ENCODE measurements at places on chromosomes 1 and 21.

- DNase-seq, result peak; percentile 2
Observed at GRCh38 chr1:241356519-241357365, at the start of gene RGS7. Gene RGS7, minus strand, starts transcription at chr1:241357205.

DNA sequence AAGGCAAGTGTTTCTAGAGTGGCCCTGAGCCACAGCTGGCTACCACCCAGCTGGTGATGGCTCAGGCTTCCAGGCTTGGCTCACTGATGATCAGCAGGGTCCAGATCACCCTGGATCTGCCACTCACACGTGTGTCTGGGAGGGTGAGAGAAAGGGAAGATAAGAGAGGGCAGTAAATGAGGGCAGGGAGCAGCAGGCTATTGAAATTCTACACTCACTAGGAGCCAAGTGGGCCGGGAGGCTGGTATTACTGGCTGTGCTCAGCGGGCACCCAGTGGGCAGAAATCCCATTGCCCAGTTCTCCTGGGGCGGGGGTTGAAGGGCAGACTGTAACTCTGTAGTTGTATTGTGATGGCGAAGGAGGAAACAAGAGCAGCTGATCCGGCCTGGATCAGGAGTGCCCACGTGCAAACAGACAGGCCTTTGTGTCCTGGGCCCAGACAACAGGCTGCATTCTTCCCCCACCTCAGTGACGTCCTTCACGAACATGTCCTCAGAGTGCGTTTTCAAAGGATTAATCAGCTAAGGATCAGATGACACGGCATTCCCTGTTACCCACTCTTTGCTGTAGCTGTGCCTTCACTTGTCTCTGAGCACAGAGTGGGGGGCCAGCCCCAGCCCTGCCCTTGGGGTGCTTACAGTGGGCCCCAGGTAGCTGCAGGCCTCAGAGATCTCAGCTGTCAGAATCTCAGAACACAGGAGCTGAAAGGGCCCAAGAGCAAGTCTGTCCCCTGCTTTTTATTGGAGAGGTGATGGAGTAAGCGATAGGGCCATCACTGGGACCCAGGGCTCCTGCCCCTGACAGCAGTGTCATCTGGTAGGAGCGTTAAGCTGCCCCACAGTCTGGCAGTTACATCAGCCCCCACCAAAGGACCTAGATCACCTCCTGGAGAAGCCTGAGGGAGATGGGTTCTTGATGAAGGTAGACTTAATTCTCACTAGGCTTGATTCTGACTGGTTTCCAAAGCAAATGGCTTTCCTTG lies 60.5 kb downstream of the ATP1A1 start:
- no peak for DNase-seq

DNA sequence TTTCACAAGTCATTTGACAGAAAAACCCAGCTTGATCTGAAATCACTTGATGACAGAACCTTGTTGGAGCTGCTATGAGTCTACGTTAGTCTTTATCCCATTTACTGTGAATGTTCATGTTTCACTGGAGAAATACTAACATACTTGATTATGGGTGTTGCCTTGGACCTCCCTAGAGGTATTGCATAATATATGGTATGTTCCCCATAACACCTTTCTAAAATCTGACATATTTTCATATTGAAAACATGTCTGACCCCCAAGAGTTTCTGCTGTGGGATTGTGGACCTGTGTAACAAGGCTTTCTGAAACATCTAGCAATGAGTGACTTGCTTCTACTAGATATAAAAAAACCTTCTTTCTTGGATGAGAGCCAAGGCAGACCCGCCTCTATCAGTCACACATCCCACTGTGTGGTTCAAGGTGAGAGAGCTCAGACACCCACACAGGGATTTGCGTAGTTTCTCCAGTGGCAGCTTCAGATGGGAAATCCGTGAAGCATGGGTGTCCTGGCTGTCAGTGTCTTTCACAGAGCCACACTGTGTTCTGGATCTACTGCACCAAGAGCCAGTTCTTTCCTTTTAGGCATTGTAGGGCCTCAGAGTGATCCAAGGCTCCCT lies 4.6 kb downstream of the NENF start:
- no peak for DNase-seq

GRCh38 chr1:24724345-24725208 lies 20.7 kb upstream of the CLIC4 start:
- DNase-seq, result no peak

DNA sequence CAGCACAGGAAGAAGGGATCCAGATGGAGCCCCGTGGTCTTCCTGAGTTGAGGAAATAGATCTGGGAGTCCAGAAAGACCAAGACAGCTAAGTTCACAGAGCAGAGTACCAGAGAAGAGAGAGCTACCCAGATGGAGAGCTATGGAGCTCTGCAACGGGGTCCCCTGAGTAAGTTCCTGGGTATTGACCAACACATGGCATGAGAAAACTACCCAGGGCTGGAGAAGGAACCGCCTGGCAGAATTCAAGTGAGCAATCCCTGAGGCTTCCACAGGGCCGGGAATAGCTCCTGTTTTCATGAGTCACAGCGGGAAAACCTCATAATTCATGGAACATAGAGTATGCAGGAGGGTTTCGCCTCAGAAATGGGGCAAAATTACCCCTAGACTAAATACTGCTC lies 19.7 kb downstream of the STPG1 start:
- DNase-seq, result no peak

- DNase-seq, result no peak
Observed at GRCh38 chr1:241308011-241308410, 49.0 kb downstream of the RGS7 start.

DNA sequence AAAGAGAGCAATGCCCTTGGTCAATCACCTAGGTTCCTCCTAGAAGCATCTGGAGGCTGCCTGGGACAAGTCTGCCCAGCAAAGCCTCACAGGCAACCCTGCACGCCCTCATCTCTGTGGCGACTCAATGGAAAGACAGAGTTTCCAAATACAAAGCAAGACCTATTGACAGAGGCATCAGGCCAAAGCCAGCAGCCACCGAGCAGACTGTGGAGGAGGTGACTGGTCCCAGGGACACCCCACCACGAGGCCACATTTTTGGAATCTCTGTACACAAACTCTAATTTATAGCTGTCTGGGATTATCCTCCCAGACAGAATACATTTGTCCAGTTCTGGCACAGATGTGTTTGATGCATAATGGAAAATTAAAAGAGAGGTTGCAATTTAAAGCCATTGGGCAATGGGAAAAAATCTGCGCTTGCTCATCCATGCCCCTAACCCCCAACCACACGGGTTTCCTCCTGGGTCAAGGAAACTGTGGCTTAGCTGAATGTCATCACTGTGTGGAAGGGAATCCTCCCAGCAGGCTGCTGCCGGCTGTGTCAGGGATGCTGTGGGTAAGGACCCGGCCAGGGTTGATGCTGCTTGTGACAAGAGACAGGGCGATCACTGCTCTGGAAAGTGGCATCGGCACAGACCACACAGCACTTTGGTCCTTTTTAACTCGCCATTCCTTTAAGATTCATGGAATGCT lies 14.3 kb downstream of the TSPAN2 start:
- no peak for DNase-seq

- DNase-seq, result peak; percentile 77
Observed at GRCh38 chr21:36989699-36990507, 16.6 kb upstream of the RIPPLY3 start.

GRCh38 chr21:33374450-33375096 lies 28.6 kb upstream of the IFNGR2 start:
- peak; percentile 60 for DNase-seq

DNA sequence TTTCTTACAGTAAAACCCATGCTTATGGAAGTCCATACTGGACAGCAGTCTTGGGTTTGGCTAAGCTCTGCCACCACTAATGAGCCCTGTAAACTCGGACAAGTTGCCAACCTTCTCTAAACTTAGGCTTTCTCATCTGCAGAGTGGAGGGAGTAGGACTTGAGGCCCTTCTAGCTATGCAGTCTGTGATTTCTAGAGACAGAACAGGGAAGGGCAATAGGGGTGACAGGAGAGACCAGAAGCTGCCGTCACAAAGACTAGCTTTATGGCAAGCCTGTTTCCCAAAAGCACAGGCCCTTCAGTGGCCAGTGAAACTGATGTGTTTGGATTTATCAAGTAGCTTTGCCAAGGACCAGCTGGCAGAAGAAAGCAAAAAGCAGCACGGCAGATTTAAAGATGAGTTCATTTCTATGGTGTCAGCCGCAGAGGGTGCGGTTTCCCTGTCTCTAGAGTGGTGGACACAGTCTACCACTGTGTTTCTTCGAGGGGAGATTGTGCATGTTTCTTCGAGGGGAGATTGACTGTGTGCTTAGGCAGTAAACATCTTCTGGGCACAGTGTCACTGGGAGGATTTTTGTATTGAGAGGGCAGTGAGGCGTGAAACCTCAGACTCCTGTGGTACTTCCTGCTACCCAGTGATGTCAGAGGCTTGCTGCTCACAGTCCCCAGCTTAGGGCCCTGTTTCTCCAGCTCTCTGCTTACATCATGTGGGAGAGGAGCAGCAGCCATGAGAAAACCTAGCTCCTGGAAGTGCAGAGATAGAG lies 119.0 kb downstream of the ROR1 start:
- no peak for DNase-seq

- no peak for DNase-seq
Observed at GRCh38 chr1:18602533-18603211, 28.0 kb upstream of the PAX7 start.

All from stimulated activated CD4-positive, alpha-beta T cell treated with anti-CD3 and anti-CD28 coated beads, Interleukin-4, amount 100 ng/mL, for 4 hours (primary cell).